ENCODE measurements at places on chromosomes 3 and 15.
A peak's percentile ranks its signal among the peaks of the same experiment; 100 is the strongest.

DNA sequence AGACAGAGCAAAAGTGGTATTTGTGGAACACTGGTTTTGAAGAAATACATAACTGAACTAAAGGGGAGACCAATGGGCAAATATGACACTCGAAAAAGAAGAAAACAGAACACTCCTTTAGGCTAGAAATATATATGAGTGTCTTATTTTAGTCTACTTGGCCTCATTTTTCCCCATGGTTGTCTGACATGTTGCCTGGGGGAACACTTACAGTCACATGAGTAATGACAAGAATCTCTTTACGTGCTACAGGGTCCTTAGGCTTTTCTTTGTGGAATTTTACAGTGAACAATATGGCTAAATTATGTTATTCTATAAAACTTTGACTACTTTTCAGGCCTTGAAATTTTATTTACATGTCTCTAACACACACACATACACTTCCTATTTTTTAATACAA lies 17.6 kb downstream of the METTL6 start:
- no peak for DNase-seq

DNA sequence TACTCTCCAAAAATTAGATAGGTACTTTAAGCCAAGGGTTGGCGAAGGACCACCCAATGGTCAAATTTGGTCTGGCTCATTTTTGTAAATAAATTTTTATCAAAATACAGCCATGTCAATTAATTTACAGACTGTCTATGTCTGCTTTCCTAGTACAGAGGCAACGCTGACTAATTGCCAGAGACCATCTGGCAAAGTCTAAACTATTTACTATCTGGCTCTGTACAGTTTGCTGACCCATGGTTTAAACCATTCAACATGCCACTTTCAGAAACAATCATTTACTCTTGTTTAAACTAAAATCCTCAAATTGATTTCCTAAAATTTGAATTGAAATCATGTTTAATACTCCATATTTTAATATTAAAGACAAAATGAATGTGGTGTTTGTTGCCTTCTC lies 25.9 kb downstream of the CBLB start:
- no peak for DNase-seq

DNA sequence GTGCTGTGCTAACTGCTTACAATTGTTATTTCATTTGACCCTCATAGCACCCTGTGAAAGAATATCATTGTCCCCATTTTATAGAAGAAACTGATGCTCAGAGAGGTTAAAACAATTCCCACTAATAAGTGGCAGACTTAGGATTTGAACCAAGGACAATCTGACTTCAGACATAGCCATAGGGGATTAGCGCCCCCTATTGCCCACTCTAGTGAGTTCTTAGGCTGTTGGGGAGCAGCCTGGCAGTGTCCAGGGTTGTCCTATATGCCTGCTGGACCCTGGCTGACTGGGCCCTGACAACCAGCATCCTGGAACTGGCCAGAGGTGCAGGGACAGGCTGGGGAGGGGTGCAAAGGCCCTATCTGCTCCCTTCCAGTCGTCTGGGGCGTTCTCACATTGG lies 15.4 kb downstream of the DPH3 start:
- peak; percentile 58 for DNase-seq

- DNase-seq: no peak
These were observed 17.5 kb downstream of the FHIT start for GRCh38 chr3:61233746-61234145.

DNA sequence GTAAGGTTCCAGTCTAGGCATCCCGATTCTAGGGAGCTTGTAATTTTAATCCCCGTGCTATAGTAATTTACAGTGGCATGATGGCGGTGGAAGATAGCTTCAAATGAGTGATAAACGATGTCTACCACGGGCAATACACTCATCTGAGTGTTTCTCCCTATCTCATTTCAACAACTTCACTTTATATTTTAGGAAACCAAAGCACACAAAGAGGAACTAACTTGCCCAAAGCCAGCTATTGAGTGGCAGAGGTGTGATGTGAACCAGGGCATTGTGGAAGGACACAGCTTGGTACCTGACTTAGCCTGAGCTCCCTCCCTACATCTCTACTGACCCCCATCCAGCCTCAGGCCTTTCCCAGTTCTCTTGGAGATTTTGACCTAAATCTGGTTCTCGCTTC lies 16.9 kb upstream of the FILIP1L start:
- DNase-seq: no peak

DNA sequence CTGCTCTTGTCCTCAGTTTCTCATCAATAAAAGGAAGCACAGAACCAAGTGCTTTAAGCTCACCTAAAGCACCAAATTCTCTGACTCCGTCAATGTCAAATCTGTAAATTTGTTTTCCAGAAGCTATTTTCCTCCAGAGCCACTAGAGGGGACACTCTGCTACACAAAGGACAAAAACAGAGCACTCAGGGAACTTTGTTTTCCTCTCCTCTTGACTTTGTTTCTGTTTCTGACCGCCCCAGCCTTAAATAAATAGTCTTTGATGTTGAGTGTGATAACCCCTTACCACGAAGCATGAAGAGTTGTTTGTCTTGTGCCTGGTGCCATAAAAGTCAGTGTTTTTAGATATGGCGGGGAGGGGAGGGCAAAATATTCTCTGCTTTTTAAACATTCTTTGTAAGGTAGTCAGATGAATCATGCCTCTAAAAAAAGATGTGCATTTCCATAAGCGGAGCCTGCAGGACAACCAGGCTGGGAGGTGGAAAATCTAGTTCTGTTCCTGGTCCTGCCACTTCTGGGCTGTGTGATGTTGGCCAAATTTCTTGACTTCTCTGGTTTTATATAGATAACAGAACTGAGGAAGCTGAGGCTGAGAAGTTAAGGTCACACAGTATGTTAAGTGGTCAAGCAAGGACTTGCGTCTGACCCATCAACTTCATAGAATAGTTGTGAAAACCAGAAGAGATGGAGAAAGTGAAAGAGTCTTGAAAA lies 7.3 kb upstream of the ZBTB38 start:
- no peak for DNase-seq

DNA sequence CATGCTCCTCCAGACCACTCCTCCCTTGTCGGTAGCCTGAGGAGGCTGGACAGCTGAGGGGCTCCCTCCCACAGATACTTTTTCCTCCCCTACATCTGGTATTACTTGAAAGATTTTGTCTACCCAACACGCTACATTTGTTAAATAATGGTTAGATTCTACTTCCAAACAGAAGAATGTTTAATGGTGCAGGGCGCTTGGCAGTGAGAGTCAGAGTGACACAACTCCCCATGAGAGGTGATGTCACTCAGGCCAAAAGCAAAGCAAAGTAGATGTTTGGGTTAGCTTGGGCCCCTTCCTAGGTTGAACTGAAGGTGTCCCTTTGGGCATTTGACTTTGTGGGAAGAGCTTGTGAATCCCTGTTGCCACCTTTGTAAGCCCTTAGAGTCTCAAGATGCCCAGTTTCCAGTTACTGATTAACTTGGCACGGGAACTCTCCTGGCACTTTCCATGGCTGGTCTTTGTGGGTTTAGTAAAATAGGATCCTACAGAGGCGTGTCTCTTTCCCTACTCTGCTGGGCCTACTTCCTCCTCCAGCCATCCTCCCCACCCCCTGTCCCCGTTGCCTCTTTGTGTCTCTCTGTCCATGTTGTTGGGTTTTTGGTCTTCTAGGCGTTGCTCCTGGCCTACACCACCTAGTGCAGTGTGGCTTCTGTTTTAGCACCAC lies 5.6 kb downstream of the LIMD1 start:
- DNase-seq: no peak

DNA sequence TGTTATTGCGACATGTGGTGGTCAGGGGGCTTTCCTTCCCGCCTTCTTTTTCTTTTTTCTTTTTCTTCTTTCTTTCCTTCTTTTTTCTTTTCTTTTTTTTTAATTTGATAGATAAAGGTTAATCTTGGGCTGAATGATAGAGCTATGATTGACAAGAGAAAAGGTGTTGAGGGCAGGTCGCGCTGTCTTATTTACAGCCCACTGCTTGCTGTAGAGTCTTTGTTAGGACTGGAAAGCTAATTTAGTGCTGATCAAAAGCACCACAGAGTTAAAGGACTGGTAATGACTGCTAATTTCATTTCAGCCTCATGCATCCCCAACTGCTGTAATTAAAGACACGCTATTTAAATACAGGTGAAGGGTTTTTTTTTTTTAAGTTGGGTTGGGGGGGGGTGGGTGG lies 10.6 kb upstream of the SOX2 start:
- DNase-seq: no peak

- no peak for DNase-seq
These were observed 119.7 kb upstream of the PHLDB2 start for GRCh38 chr3:111739311-111739911.

- DNase-seq: no peak
These were observed 15.2 kb downstream of the CSRNP1 start for GRCh38 chr3:39137991-39138803.

- DNase-seq: no peak
These were observed 220.9 kb downstream of the AGBL1 start for GRCh38 chr15:86300390-86301125.

- no peak for DNase-seq
These were observed 69.5 kb upstream of the VGLL4 start for GRCh38 chr3:11713171-11713570.

- DNase-seq: no peak
These were observed 36.5 kb downstream of the HEG1 start for GRCh38 chr3:125019271-125019670.

- DNase-seq: no peak
These were observed 233.1 kb downstream of the THRB start for GRCh38 chr3:24261521-24261920.

DNA sequence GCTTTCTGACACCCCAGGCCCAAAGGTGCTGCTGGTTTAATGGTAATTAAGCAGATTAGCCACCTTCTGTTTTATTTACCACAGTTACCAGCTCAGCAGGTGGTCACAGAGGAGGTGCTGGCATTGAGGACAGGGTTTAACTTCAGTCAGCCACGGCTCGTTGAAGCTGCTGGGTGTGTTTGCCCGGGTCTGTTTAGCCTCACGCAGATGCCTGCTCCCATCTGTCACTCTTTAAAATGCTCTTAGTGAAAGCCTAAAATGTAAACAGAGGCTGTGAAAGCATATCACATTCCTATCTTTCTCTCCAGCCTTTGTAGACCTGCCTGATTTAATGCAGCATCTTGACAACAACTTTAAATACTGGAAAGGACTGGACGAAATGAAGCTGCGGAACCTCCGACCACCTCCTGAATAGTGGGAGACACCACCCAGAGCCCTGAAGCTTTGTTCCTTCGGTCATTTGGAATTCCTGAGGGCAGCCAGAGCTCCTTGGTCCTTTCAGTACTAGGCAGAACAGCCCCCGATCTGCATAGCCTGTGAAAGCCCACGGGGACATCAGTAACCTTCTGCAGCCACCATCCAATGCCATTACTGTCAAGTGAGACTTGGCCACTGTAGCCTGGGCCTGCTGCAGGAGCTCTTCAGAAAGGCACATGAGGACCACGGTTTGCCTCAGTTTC lies 156.0 kb downstream of the PDE8A start:
- no peak for DNase-seq

- no peak for DNase-seq
These were observed 95.2 kb upstream of the PLXNA1 start for GRCh38 chr3:126887686-126888085.

- DNase-seq: no peak
These were observed 90.7 kb downstream of the ATP8B4 start for GRCh38 chr15:50028326-50028725.

- DNase-seq: no peak
These were observed 22.7 kb downstream of the PSMD6 start for GRCh38 chr3:64000453-64001055.

GRCh38 chr3:75138345-75138744 lies 523.9 kb upstream of the CNTN3 start:
- DNase-seq: no peak

DNA sequence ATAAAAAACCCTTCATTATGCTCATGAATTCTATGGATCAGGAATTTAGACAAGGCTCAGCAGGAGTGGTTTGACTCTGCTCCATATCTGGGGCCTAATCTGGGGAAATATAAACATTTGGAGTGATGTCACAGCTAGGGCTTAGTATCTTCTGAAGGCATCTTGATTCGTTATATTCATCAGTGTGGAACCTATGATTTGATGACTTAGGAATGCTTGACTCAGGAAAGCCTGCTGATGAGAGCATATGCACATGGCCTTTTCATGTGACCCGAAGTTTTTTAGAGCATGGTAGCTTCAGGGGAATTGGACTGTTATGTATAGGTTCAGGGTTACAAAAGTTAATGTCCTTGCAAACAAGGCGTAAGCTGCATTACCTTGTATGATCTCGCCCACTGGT lies 184.9 kb upstream of the LRRC3B start:
- no peak for DNase-seq

DNA sequence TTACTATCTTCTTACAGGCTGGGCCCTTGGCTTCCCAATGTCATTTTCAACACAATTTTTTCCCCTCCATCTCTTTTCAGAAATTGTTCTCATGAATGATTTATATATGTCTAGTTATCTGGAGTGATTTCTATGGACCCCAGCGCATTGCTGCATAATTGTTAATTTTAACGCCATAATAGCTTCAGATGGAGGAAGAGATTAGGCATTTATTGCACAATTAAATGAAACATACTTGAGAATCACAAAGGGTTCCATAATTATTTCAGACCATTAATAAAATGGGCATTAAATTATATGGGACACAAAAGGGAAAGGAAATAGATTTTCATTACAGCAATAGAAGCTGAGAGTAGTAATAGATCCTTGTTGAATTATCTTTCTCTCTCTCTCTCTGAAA lies 70.3 kb upstream of the SOX14 start:
- no peak for DNase-seq

- no peak for DNase-seq
These were observed 29.5 kb downstream of the DNAH1 start for GRCh38 chr3:52345521-52346109.

GRCh38 chr3:183163563-183163962 lies 1.0 kb upstream of the LAMP3 start:
- no peak for DNase-seq

GRCh38 chr3:119662604-119663373 lies 2.4 kb upstream of the POPDC2 start:
- DNase-seq: no peak

- no peak for DNase-seq
These were observed 216.2 kb downstream of the LRRN1 start for GRCh38 chr3:4015426-4015825.

DNA sequence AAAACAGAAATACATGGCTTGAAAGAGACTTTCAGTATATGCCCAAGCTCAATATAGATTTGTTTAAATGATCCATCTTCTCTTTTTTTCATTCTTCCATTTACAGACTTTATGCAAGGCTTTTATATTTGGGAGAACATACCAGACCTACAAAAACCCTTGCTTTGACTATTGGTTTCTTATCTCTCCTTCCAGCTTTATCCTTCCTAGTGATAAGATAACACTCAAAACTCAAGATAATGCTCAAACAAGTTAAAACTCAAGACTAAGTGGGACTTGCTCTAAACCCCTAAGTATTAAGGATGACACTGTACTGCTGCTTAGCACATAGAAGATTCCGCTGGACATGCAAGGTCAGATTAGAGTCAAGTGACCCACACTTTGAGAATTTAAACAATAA lies 8.0 kb downstream of the TUSC7 start:
- DNase-seq: no peak
